ENCODE measurements at places on chromosomes 1 and 21.
A peak's percentile ranks its signal among the peaks of the same experiment; 100 is the strongest.

DNA sequence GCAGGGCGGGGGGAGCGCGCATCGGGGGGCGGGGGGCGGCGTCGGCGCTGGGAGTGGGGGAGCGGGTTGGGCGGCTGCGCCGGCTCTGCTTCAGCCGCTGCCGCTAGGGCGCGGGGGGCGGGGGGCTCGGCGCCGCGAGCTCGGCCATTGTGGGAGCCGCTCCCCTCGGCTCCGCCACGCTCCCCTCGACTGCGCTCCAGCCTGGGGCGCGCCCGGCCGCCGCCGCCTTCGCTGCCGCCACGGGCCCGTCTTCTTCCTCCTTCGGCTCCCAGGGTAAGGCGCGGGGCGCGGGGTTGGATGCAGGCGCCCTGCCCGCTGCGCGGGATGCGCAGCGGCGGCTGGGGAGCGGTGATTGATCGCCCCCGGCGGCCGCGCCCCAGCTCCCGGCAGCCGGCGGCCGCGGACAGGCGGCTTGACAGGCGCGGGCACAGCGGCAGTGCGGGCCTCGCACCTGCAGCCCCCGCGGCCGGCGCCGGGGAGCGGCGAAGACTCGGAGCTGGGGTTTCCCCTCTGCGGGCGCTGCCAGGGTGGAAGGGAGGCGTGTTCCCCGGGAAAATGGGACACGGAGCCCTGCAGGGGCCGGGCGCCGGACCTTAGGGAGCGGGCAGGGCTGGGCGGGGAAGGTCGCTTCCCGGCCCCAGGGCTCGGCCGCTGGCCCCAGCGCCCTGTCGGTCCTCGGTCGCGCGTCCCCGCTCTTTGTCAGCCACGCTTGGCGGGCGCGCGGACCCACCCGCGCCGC lies 55.3 kb downstream of the NDUFS5 start:
- peak; percentile 47 for DNase-seq

GRCh38 chr1:223771814-223772770 lies 59.8 kb downstream of the CAPN2 start:
- DNase-seq, result no peak

GRCh38 chr1:22141554-22142314 lies 1.2 kb downstream of the WNT4 start:
- no peak for DNase-seq

DNA sequence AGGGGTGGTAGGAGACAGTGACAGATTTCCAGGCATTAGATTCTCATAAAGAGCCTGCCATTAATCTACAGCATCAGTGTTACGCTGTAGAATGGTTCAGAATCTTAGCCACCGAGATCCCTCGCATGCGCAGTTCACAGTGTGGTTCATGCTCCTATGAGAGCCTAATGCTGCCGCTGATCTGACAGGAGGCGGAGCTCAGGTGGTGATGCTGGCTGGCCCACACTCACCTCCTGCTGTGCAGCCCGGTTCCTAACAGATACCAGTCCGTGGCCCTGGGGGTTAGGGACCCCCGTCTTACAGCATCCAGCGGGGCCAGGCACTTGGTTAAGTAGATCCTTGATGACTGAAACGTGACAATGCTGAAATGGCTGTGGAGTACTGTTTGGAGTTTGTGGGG lies 163.6 kb upstream of the C1orf21 start:
- no peak for DNase-seq

DNA sequence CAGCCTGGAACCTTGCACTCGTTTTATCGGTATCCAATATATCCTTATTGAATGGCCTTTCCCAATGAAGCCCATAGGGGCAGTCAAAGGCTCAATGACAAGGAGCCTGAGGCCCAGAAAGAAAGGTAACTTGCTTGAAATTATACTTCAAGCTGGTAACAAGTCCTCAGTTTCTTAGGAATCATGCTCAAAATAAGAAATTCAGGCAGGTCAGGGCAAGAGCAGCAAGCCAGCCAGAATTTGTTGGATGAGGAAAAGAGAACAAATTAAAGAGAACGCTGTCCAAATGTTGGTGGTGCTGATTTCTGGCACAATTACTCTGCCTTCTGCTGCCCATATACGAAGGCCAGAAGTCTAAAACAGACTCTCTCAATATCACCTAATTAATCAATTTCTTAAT lies 77.6 kb downstream of the DDX20 start:
- no peak for DNase-seq

DNA sequence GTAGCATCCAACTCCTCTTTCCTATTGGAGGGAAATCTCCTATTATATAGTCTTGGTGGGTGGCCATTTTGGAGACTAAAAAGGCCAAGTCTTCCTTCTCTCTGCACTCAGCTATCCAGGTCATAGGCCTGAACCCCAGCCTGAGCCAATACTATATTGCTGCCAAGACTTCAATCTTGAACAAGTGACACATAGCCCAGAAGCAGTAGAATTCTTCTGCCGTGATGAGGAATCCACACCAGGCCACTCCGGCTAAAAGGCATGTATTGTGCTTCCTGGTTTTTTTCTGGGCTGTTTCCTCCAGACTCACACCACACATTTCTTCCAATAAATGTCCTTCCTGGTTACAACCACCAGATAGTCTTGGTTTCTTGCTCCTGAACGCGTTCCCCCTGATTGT lies 43.0 kb downstream of the ATF3 start:
- DNase-seq, result no peak

- no peak for DNase-seq
Observed at GRCh38 chr1:153470707-153471106, 10.3 kb upstream of the S100A7 start.

GRCh38 chr1:205061665-205062069 lies 18.7 kb downstream of the CNTN2 start:
- DNase-seq, result peak; percentile 71

- peak; percentile 55 for DNase-seq
Observed at GRCh38 chr1:155277902-155278688, 832 bp downstream of the HCN3 start.

DNA sequence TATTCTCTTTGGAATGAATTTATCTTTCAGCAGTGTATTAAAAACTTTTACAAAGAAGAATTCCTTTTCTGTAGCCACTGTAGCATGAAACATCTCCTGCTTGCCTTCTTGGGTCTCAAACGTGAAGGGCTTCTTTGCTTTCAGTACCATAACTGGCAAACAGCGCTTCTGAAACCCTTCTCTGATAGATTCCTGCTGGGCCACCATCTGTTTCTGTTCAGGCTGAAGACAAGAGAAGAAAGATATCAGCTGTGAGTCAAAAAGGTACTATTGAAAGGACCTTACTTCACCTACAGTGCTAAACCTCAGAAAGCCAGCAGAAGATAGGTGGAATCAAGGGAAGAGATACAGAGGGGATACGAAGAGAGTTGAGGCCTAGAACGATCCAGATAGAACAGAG lies 10.5 kb downstream of the AIM2 start:
- DNase-seq, result no peak

GRCh38 chr1:87278825-87279535 lies 49.7 kb upstream of the LMO4 start:
- DNase-seq, result no peak

DNA sequence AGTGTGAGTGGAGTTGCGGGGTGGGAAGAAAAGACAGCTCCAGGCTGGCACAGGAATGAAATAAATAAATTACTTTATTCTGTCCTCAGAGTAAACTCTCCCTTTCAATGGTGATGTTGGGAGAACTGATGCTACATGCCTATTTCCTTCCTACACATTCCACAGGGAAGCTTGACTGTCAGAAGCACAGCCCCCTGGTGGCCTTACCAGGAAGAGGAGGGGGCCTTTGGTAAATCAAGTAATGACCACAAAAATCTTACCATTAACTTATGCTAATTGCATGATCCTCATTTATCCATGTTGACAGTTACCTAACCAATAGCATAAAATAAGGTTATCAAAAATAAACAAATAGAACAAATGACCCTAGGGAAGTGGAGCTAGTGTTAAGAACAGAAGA lies 605.0 kb upstream of the PKN2 start:
- no peak for DNase-seq

- DNase-seq, result no peak
Observed at GRCh38 chr1:245484176-245484575, 329.4 kb downstream of the KIF26B start.

DNA sequence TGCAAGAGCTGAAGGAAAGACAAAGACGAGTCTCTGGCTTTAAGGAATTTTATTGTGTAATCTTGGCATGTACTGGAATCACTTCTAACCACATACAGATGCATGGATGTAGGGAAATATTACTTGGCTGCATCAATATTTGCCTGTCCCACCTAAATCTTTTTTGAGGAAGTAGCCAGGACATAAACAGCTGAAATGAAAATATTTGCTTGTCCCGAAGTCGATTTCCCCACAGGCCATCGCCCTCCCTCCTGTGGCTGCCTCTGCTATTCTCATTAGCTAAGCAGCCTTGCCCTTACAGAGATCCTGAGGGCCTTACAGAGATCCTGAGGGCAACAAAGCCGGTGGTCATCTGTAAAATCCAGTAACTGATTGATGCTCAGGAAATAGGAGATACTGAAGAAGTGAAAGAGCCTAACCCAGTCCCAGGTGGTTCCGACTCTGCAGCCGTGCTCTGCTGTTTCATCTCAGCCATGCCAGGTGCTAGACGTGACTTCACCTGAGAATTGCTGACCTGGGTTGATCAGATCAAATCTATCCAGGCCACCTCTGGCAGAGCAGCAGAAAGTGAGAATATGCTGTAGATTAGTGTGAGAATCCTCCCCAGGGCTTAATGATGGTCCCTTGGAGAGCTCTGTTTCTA lies 25.5 kb downstream of the MAN1C1 start:
- DNase-seq, result no peak

DNA sequence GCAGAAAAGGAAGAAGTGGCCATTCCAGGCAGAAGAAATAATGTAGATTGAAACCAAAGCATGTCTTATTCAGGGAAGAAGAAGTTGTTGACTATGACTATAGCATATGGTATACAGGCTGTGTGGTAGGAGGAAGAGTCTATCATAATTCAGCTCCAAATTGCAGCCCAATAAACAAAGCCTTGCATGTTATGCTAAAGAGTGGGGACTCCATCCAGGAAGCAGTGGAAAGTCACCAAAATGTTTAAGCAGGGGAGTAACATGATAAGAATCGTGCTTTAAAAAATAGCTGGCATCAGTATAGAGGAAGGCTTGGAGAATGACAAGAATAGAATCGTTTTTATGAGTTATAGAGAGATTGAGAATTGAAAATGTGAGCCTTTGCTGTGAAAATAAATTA lies 213.3 kb upstream of the ADGRL2 start:
- no peak for DNase-seq

GRCh38 chr1:9690440-9691107 lies 39.0 kb downstream of the PIK3CD start:
- DNase-seq, result no peak

DNA sequence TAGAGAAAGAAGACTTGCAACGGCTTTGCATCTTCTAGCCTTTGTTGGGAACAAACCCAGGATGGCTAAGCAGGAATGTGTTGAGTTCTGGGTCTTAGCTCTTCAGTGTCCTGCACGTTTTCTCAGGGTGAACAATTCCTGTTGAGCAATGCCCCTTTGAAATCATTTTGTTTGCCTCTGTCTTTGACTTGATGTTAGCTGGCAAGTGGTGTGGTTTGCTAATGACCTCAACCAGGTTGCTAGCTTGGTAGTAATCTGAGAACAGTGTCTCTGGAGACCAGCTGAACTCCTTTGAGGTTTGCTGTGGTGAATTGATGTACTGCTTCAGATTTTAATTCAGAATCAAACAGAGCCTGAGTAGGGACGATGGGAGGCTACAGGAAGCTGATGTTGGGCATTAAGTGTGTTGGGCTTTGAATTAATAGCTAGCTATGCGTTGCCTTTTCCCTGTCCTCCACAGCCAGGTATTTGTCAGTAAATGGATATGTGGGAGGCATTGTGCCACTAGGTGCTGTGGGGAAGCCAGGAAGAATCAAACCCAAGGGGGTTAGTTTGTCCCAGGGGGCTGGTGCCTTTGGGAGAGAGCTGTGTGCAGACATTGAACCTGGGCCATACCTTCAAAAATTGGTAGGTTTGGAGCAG lies 23.3 kb upstream of the SRSF10 start:
- DNase-seq, result no peak

- no peak for DNase-seq
Observed at GRCh38 chr1:94634977-94635416, 93.4 kb upstream of the F3 start.

DNA sequence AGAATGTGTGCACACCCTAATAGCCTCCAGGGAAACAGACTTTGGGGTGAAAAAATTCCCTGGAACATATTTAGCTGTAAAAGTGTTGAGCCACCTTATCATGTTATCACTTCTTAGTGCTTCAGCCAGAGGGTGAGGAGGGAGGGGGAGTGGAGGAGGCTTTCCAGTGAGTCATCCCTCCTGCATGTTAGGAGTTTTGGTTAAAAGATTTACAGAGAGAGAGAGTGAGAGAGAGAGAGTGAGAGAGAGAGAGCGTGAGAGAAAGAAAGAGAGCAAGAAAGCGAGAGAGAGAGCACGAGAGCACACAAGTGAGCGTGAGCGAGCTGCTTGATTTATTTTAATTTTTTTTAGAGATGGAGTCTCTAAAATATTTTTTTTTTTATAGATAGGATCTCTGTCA lies 13.5 kb upstream of the CACNA1E start:
- DNase-seq, result no peak

- DNase-seq, result no peak
Observed at GRCh38 chr1:209227171-209227570, 356.3 kb upstream of the CAMK1G start.

DNA sequence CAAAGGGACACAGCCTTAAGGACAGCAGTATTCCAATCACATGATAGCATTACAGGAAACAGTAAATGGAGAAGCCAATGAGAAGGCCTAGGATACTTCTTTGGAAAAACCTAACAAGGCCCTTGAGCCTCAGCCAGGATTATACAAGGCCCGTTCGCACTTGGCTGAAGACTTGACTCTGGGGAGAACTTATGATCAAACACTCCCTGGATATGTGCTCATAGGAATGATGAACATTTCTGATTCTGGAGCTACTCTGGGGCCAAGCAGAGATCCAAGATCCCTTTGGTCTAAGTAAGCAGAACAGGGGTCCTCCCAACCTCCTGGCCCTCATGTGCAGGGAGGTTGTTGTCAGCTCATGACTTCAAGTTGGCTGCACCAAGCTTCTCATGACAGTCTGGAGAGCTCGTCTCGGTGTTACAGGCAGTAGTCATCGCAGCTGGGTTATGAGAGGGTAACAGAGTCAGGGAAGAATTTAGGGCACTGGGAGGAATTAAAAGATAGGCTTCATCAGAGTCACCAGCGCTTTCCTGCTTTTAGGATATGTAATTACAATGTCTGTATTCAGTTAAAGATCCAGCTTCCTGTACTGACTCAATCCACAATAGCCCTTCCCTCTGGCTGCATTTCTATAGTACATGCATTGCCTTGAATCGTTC lies 92.5 kb upstream of the IRF2BP2 start:
- DNase-seq, result no peak

- no peak for DNase-seq
Observed at GRCh38 chr1:192846950-192847349, 38.1 kb downstream of the RGS2 start.

DNA sequence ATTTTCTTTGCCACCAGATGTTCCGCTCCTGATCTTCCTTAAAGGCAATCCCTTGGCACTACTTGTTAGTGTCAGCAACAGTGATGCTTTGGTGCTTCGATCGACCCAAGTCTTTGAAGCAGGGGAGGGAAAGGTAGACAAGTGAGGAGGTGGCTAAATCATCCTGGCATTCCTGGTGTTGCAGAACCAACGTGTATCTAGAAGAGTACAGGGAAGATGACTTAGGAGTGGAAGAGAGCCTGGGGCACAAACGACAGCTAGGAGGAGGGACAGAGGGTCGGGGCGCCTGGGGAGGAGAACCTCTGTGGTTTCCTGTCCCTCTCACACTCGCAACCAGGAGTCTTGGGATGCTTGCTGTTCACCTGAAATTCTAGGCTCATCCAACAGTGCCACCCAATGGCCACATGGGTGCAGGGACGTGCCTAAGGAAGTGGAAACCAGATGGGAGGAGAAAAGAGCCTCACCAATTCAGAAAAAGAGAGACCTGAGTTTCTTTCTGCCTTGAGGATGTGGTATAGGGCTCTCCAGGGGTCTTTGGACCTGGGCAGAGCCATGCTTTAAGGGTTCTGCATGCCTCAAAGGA lies 9.5 kb upstream of the KCNA2 start:
- DNase-seq, result no peak

Data from GM12892 (cell line).